ENCODE measurements at places on chromosomes 16 and 17.

DNA sequence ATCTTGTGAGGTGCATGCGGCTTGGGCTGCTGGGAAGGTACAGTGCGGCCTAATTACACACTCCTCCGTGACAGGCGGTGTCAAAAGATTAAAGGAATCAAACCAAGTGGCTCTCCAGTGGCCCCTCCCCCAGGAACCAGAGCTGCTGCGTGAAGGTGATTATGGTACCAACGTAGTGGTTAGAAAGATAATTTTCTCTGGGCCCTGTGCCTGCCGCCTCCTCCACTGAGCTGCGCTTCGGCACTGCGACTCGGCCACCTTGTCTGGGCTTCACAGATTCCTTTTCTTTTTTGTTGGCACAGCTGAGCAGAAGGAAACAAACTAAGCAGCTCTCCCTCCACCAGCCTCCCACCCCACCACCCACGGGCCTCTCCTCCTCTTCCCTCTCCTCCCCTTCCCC lies 113.2 kb upstream of the SDK2 start:
- DNase-seq = no peak

- no peak for DNase-seq
These were observed 46.8 kb downstream of the OMG start for GRCh38 chr17:31250229-31250628.

GRCh38 chr16:75452464-75453190 lies 11.9 kb downstream of the TMEM170A start:
- DNase-seq = no peak

- DNase-seq = no peak
These were observed 48.2 kb upstream of the MEIOC start for GRCh38 chr17:44607836-44608690.

GRCh38 chr17:79706931-79707850 lies 23.6 kb upstream of the ENPP7 start:
- no peak for DNase-seq

DNA sequence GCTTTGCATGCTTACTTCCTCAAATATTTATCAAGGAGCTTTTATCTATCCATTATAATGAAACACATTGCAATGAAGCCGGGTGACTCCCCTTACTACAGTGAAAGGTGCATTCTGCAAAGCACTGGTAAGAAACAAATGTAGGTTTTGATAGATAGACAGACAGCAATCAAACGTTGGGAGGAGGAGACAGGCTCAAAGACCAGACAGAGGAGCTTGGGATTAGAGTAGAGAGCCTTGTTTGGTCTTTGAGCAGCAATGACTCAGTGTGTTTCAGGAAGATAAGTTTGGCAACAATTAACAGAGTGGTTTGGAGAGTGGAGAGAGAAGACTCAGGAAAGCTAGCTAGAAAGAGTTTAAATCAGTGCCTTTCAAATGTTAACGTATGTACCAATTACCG lies 68.8 kb downstream of the ZNF18 start:
- DNase-seq = no peak

- DNase-seq = no peak
These were observed 37.8 kb downstream of the YWHAE start for GRCh38 chr17:1362065-1362848.

DNA sequence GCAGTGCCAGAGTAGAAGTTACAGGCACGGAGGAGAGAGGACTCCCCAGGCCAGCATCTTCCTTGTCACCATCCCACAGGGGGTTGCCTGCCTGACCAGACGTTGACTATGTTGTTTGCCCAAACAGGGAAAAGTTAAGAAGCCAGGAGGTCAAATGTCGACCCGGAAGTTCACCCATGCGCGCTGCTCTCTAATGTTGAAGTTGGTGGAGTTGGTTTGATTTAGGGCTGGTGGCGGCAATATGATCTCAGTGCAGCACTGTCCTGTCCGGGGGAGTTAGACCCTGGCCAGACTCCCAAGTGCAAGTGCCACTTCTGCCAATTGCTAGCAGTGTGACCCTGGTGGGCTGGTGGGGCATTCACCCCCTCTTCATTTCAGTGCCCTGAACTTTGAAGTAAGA lies 30.4 kb downstream of the RGS9 start:
- no peak for DNase-seq
